ENCODE measurements at places on chromosomes 12 and 14. TPM values are rescaled to one million over a fixed set of nuclear protein-coding genes. Genes with fewer than 3 reads are reported as not detected.

DNA sequence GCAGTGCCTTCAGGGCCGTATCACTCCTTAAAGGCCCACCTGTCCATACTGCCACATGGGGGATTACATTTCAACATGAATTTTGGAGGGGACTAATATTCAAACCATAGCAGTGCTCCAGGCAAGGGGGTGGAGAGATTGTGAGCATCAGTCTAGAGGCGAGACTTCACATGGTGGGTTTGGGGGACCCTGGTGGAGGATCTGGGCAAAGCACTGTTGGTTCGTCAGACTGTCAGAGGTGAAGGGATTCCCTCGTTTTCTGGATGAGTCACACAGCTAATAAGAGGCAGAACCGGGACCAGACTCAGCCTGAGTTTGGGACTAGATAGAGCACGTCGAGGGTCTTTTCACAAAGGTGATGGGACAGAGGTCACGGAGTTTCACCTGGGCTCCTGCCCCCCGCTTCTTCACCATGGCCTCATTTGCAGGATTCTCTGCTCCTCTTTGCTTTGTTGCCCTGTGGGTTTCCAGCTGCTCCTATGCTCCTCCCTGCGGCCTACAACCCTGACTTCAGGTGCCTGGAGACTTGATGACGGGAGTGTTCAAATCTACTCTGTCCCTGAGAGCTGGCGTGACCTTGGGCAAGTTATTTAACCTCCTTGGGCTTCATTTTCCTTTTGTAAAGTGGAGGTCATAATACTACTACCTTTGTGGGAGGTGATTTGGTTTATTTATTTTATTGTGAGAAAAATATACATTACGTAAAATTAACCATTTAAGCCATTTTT is 41.5 kb downstream of the TEAD4 start:
- peak; percentile 59 for DNase-seq

- DNase-seq, result no peak
Measured at GRCh38 chr12:78703820-78704525, 160.6 kb upstream of the SYT1 start.

DNA sequence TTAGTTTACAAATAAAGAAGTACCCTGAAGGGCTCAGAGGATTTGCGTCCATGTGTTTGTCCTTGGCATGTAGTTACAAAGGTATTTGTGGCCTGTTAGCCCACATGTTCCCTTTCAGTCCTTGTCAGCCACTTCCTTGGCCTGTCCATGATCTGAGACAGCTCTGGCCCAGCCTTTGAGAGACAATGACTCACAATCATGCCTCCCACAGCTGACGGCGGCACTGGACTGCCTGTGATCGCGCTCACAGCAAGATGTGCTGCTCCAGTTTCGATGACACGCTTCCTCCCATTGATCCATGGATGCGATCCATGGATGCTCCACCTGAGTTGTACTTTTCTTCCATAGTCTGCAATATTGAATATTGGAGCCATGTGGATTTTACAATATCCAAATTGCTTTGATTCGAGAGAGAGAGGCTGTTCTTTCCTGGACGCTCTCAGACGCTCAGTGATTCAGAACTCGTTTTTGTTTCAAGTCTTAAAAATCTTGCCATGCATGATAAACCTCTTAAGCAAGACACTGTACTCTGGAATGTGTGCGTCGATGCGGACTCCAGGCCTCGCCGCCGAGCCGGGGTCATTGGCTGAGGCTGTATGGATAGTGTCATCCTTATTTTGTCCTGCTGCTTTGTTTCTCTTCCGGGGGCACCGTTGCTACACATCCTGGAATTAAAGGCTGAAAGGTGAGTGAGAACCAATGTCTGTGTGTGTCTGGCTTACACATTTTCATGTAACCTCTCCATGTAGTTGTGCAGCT is 220.1 kb downstream of the GLT1D1 start:
- no peak for DNase-seq

DNA sequence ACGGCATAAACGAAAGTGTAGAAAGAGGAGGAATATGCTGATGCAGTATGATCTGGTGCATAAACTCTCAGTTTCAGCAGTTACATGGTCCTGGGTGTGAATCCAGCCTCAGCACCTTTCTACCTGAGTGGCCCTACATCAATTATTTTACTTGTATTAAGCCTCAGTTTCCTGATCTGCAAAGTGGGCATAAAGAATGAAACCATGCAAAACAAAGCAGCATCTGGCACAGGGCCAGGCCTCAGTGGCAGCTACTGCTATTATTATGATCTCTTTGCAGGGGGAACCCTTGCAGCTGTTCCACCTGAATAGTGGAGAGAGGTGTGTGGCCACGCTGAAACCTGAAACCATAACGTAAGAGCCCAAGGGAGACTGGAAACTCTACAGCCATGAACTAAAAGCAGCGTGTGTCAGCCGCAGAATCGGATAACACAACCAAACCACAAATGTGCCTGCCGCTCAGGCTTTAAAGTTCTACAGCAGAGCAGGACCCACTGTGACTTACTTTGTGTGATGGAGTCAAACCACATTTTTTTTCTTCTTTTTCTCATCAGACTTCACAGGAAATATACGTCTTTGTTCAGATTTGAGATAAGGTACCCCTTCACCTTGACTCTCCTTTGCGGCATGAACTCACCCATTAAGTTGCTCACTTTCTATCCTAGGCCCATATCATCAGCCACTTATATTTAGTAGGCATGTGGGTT is 29.2 kb upstream of the FOS start:
- peak; percentile 61 for DNase-seq

- peak; percentile 67 for DNase-seq
Measured at GRCh38 chr12:132638541-132639408, 20.2 kb downstream of the P2RX2 start.

DNA sequence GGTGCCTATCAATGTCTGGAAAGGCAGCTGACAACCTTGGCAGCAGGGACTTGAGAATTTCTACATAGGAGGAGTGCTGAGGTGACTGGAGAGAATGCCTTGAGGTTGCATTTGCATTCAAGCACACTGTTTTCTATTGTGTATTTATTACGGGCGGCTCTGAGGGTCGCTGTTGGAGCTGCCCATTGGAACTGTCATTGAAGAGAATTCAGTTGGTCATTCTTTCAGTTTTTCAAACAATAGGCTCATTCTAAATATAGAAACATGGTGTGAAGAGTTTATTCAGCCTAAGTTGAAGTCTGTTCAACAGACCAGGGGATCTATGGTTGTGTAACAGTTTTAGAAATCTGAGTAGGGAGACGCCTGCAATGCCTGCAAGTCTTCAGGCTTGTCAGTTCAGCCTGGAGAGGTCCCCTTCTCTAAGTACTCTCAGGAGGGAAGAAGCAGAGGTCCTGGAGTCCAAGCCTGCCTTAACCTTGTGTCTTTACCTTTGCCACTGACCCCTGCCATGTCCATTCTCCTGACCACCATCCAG is 9.8 kb upstream of the ABHD12B start:
- DNase-seq, result no peak

DNA sequence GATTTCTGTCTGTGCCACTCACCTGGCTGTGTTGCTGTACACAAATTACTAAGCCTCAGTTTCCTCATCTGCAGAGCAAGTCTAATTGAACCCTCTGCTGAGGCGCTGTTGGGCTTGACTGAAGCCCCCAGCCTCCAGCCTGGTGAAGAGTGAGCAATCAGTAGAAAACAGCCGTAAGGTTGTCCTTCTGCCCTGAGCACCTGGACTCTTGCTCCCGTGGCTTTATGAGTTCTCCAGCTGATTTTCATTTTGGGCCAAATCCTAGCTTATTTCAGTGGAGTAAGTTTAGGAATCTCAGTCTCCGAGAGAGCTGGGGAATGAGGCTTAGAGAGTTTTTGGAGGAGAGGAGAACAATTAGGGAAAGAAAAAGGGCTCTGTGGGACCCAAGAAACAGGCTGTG is 133.9 kb upstream of the EVL start:
- no peak for DNase-seq

DNA sequence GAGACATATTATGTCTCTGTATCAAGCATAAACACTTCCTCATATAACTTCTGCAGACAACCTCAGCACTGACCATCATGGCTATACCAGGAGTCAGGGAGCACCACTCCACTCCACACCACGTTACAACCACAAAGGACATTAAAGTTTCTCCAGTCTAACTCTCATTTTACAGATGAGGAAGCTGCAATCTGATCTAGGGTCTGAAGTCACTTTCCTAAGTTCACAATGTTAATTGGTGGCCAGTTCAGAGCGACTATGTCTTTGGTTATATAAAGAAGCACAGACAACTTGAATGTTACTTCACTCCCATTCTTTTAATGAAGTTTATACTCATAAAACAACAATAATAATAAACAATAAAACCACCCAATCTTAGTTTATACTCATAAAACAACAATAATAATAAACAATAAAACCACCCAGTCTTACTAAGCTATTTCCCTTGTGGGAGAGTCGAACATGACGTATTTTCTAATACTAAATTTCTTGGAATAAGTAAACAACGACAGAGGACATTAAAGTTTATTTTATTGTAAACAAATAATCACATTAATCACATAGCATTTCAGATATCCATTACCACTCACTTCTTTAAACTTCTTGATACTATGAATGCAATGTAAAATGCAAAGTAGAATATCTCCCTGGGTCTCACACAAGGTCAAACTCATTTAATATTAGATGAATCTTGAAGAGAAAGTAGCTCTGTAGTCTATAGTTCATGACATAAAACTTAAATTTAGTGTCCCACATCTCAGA is 72.4 kb upstream of the SSTR1 start:
- no peak for DNase-seq

DNA sequence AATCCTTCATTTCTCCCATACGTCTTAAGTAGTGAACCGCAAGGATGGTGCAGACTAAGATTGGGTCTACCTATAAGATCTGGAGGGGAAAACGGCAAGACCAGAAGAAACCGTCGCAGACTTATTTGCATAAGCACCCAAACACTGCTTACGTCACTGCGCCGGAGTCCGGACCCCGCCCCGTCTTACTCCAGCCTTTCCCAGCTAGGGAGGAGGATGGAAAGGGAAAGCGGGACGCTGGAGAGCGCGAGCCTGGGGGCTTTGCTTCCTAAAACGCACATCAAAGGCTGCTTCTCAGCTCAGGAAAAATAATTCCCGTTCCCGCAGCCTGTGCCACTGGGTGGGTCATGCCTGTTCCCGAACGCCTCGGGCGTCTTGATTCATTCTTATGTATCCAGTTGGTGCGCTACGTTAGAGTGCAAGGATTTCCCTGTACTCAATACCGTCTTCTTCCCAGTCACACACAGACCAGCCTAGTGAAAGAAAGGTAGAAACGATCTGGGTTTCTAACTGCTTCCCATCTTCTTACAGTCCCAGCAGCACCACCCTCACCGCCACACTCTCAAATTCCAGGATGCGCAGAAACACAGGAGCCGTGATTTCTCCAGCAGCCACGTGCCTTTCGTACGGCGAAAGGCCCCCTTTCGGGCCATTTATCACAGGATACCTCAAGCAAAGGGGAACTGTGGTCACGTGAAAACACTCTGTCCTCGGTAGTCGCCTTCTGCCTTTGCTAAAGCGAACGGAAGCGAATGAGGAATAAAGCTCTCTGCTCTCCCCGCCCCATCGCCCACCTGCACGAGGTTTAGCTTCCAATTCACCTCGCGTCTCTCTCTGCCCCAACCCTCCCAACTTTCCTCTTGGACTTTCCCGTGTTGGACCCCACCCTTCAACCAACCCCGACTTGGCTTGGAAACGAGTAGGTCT is 1.1 kb downstream of the SLC6A15 start:
- peak; percentile 98 for DNase-seq

Gene KRT85
- total RNA-seq, result not detected
